ENCODE measurements at places on chromosomes 4 and X.
A peak's percentile ranks its signal among the peaks of the same experiment; 100 is the strongest.

DNA sequence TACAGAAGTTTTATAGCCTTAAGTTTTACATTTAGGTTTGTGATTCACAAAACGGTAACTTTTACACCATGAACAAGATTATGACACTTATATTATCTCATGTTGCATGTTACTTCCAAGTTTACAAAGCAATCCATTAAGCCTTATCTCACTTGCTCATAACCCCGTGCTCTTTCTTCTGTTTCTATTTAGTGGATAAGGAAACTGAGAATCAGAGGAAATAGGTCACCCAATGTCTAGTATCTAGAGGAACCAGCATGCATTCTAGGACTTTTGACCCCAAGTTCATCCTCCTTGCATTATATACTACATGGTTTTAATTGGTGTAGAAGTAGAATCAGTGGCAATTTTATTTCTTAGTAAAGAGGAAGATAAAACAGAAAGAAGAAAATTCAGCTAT is 67.0 kb upstream of the ANXA3 start:
- DNase-seq, result no peak

DNA sequence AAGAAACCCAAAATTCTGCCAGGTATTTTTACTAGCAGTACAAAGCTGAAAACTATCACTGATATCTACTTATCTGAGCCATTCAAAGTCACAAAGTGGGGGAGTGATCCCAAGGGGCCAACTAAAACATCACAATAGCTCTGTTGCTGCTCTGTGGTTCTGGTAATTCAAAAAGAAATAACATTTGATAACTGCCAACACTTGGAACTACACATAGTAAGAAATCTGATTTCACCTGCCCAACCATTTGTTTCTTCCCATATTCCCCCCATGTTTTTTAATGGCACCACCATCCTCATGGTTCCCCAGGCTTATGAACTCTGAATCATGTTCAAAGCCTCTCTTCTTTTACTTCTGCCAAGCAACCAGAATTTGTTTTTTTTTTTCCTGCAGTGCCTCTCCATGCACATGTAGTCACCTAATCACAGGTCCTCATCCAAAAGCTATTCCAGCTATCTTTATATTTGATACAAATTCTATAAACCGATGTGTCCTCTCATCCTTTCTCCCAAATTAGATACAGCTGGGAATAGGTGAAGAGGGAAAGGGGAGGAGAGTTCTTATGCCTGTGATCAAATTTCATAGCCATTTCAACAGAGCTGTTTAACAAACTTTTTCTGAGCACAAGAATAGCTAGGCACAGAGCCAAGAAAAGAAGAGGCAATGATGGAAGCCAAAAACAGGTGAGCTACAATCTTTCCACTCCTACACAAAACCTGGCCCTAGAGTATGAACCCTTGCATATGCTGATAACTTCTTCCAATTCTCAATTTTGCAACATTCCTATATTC is 7.7 kb downstream of the AMMECR1 start:
- DNase-seq, result no peak

DNA sequence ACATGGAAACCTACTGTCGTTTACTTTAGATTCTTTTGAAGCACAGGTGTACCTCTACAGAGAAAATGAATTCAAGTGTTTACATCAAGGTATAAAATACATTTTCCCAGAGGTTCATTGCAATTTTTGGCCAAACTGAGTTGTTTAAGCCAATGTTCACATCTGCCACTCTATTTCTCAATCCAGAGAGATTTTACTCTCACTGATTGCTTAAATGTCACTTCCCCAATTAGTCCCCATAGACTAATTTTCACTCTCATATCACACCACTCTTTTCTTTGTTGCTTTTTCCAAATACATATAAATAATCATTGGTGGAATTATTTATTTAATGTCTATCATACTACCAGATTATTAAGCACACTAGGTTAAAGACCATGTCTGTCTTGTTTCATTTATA is 271.8 kb downstream of the PPP3CA start:
- no peak for DNase-seq

DNA sequence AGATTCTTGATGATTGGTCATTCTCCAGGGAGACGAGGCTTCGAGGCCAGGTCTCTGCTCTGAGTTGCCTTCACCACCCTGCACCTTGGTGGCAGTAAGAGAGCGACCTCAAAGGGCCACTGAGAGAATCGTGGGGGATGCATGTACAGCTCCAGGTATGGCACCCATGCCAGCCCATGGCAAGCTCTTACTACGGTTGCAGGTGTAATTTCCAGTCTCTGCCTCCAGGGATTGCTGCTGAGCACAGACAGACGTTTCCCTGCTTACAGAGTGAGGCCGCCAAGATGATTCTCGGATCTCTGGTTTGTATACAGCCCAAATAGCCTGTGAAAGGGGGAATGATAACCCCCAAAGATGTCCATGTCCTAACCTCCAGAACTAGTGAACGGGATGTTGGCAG is 16.3 kb upstream of the DRD5 start:
- peak; percentile 25 for DNase-seq

GRCh38 chr4:142278663-142279062 is 567.4 kb downstream of the INPP4B start:
- DNase-seq, result no peak

DNA sequence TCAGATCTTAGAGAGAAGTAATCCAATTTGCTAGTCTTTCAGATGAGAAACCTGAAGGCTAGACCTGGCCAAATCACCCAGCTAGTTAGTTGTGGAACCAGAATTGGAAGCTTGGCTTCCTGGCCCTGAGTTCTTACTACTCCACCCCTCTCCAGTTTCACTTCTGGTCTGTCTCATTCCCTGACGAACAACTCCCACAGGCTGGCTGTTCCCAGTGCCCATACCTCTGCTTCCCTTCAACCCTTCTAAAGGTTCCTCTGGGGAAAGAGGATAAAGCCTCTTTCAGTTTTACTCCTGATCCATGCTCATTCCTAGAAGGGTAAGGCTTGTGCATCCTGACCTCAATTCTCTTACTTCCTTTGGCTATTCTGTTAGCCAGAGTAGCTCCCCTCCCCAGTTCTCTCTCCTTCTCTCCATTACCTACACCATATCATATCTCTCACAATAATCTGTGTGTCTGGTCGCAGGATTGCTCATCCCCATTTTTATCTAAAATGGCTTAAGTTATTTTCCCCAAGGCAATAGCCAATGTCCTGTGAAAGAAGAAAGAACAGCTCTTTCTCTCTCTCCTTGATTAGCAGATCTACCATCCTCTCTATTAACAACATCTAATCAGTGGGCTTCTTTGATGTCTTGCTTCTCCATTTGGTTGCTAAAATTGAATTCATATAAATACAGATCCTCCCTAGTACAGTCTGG is 155.0 kb upstream of the MAOA start:
- DNase-seq, result no peak

GRCh38 chr4:17811078-17811603 is 362 bp downstream of the NCAPG start:
- DNase-seq, result no peak

GRCh38 chrX:15749642-15750610 is 11.9 kb downstream of the CA5B start:
- DNase-seq, result no peak

GRCh38 chrX:72630185-72630584 is 57.5 kb upstream of the HDAC8 start:
- DNase-seq, result no peak

DNA sequence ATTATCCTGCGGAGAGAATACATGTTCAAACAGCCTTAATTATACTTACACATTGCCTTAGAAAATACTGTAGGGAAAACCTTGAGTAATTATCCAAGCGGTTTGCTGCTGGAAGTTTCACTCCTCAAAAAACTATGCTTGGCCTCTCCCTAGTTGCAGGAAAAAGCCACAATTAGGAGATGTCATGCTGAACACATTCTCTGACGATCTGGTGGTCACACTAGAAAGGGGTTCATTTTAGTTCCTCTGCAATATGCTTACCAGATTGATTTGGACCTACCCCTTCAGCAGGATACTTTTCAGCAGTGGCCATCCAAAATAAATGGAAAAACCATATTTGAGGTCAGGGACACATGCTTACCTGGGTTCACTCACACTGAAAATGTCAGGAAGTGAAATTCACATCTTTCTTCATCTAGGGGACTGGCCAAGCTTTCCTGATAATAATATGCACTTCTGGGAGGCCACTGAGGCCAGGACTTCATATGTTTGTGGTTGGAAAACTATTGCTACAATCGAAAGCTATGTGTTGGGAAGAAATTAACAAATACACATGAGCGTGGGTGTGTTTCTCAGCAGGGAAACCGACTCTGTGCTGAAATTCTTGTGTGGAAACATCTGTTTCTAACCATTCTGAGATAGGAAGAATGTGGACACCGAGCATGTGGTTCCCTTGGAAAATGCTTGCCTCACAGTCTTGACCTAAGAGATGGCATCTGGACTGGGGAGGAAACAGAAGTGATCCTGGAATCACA is 68.8 kb downstream of the ATXN3L start:
- DNase-seq, result no peak

Data from nephron progenitor cell (in vitro differentiated cells).